ENCODE measurements at places on chromosomes 13 and 19.
A peak's percentile ranks its signal among the peaks of the same experiment; 100 is the strongest.

- no peak for DNase-seq
Observed at GRCh38 chr13:65985612-65986011, 1244.5 kb downstream of the PCDH9 start.

GRCh38 chr13:110283736-110284517, 23.0 kb downstream of the COL4A1 start:
- DNase-seq = no peak

- no peak for DNase-seq
Observed at GRCh38 chr19:38700902-38701454, 43.3 kb downstream of the CAPN12 start.

GRCh38 chr19:58304748-58305064, 471 bp upstream of the ERVK3-1 start:
- DNase-seq = no peak

GRCh38 chr13:60482012-60482411, 85.0 kb downstream of the TDRD3 start:
- no peak for DNase-seq

DNA sequence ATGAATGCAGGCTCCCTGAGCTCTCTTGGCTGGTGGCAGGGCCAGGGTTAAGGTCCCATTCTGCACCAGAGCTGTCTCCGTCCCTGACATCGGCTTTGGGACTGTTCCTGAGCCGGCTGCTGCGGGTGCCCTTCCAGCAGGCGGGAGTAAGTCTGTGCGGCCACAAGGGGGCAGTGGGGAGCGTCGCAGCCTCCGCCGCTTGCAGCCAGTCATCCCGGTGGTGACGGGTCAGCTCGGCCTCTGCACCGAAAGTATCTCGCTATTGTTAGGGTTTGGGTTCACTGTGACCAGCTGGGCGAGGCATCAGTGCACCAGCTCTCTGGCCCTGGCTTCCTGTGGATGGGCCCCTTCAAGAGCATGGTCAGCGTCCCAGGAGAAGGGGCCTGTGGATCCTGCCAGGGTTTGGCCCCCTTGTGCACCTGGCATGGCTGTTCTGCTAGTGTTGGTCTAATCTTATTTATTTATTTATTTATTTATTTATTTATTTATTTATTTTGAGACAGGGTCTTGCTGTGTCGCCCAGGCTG, 15.1 kb downstream of the NDUFB7 start:
- DNase-seq = peak; percentile 77

GRCh38 chr13:65154661-65155447, 2075.3 kb downstream of the PCDH9 start:
- no peak for DNase-seq

GRCh38 chr19:11192957-11193939, 4.1 kb downstream of the KANK2 start:
- DNase-seq = no peak

GRCh38 chr19:29952646-29953045, 10.6 kb downstream of the URI1 start:
- DNase-seq = no peak

- no peak for DNase-seq
Observed at GRCh38 chr13:67630640-67631039, 400.5 kb upstream of the PCDH9 start.

- no peak for DNase-seq
Observed at GRCh38 chr13:102191951-102192502, 209.8 kb downstream of the FGF14 start.

DNA sequence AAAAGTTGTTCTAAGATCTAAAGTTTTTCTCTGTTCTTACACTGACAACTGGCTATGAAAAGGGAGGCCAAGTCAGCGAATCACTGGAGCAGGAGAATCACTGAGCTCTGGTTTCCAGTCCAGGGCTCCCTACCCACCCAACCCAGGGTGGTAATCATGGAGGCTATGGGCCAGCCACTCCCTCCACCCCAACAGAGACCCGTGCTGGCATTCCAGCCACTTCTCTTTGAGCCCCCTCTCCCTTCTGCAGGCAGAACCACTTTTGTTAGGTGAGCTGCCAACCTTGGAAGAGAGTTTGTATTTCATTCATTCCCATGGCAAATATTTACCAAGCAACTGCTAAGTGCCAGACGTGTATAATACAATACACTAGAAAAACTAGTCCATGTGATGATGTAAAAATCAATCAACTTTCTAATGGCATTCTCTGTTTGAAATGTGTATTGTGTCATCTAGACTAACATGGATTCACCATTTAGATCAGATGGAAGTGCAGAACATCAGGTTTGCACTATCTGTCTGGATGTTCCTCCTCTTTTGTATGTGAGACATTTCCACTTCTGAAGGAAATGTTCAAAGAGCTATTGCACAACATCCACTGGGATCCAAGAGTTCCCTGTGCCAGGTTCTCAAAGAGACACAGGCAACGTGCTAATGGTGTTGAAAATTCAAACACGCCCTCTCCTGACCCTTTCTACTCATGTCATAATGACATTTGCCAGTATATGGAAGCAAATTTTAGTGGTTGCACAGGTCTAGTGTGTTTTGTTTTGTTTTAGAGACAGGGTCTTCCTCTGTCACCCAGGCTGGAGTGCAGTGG, 5.3 kb downstream of the MLNR start:
- no peak for DNase-seq

DNA sequence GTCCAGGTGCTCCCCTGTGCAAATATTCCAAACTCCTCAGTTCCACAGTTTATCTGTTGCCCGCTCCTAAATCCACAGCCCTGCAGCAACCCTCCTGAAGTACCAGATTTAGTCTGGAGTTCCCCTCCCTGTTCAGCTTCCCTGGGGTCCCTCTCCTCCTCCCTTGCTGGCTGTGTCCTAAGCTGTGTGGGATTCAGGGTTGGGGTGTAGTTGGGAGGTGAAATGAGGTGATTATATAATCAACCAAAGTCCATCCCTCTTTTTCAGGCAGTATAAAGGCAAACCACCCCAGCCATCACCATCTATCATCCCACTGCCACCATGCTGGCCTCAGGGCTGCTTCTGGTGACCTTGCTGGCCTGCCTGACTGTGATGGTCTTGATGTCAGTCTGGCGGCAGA, at the start of gene CYP2A13:
TSS of gene CYP2A13 (plus strand) at position 301 of the 400 bp plus-strand sequence. CDS start at position 322, 21 bp downstream.
- no peak for DNase-seq

GRCh38 chr13:36382030-36382429, 35.8 kb upstream of the SPART start:
- DNase-seq = no peak

DNA sequence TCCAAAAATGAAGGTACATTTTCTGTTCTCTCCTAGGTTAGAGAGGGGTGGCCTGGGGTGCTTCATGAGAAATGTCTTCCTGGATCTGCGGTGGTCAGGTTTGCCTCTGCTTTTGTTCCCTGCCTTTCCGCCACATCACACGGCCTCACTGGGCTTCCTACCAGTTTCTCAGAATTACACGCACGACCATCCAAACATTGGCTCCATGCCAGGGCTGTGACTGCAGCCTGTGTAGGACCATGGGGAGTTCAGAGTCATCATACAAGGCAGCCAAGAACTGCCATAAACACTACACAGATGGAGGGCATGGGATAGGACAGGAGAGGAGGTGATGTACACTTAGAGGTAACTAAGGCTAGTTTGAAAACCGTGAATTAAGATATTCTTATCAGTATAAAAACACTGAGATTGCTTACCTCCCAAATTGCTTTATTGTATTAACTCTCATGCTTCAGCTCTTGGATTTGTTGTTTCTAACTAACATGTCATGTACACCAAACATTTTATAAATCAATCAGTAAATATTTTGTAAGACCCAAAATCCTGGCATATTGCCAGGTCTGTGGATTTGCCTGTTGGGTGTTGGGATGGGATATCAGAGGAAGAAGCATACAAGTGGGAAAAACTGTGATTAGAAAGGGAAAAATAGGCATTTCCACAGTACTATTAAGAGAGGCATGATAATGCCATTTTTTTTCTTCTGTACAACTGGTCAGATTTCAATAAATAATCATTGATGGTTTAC, 45.2 kb downstream of the CDADC1 start:
- no peak for DNase-seq

GRCh38 chr13:114222461-114222968, 12.2 kb upstream of the CDC16 start:
- DNase-seq = no peak

- DNase-seq = no peak
Observed at GRCh38 chr19:2611483-2612464, 90.7 kb downstream of the GNG7 start.

- no peak for DNase-seq
Observed at GRCh38 chr13:107743100-107743499, 472.2 kb downstream of the LIG4 start.

- no peak for DNase-seq
Observed at GRCh38 chr13:73809561-73809960, 324.6 kb downstream of the KLF12 start.

- DNase-seq = no peak
Observed at GRCh38 chr13:50611117-50611781, 232.2 kb downstream of the DLEU7 start.

- no peak for DNase-seq
Observed at GRCh38 chr19:45616704-45617017, 14.6 kb upstream of the GPR4 start.

DNA sequence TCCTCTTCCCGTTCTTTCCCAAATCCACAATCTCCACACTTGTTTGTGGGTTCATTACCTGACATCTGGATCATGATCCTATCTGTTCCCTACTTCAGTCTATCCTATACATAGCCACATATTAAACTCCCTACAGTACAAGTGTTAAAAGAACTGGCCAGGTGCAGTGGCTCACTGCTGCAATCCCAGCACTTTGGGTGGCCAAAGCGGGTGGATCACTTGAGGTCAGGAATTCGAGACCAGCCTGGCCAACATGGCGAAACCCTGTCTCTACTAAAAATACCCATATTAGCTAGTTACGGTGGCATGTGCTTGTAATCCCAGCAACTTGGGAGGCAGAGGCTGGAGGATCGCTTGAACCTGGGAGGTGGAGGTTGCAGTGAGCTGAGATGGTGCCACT, 88.3 kb downstream of the TM9SF2 start:
- no peak for DNase-seq

All from activated naive CD4-positive, alpha-beta T cell treated with Interleukin-2 at 50 U/mL for 16 hours (primary cell).